ENCODE measurements at places on chromosomes 6 and 20.

DNA sequence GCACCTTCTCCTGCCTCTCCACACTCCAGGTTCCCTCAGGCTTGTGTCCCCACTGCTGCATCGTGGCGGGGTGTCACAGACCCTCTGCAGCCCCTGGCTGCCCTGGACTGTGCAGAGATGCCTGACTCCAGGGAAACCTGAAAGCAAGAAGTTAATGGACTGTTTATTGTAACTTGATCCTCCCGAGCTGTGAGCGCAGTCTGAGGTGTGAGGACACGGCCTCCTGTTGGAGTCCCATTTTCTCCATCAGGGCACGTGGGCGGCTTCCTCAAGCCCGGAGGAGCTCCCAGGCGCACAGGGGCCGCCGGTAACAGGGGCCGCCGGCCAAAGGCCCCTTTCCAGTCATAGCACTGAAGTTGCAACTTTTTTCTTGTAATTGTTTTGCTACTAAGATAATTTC is 16.9 kb downstream of the RBM38 start:
- H3K4me3 ChIP-seq: no peak overlapping the region
- 0 out of 2 replicates have a peak, but pooled peaks cover 10% of the 10 kb centered on the region for H3K4me1 ChIP-seq
- DNase-seq: no peak
- H3K27ac ChIP-seq: no peak overlapping the region

GRCh38 chr20:17622851-17623508 is 53.1 kb downstream of the DSTN start:
- H3K4me3 ChIP-seq: no peak overlapping the region
- no peak for DNase-seq
- H3K4me1 ChIP-seq: no peaks in the 10 kb centered on the region
- H3K27ac ChIP-seq: no peak overlapping the region

DNA sequence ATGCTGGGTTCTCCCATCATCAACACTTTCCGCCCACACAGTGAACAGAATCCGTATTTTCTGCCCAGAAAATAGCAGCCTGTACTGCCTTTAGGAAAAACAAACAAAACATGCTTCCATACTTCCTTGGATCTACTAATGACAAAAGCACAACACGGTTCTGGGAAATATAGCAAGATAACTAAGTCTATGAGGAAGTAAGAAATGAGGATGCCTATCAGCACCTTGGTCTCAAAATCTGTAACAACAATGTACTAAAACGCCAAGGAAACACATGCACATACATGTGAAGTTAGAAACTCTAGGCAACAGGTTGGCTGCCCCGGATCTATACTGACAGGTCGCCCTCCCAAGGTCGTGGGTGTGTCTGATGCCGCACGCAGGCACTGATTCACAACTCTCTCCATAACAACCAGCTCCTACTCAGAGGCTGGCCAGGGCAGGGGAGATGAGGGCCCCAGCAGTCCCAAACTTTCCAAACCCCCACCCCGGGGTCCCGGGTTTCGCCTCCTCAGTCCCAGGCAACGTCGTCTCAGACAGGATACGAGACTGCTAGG is 710 bp downstream of the BTBD9 start:
- peak overlapping the region; percentile 59 for H3K27ac ChIP-seq
- DNase-seq: peak; percentile 37
- H3K27me3 ChIP-seq: no peaks in the 10 kb centered on the region
- H3K4me3 ChIP-seq: peak overlapping the region; percentile 86
- peaks cover 27% of the 10 kb centered on the region for H3K4me1 ChIP-seq

- peaks cover 4% of the 10 kb centered on the region for H3K36me3 ChIP-seq
- H3K4me1 ChIP-seq: no peaks in the 10 kb centered on the region
- H3K27me3 ChIP-seq: no peaks in the 10 kb centered on the region
- H3K4me3 ChIP-seq: no peak overlapping the region
Observed at GRCh38 chr20:45034436-45034835, 66.5 kb downstream of the KCNS1 start.

GRCh38 chr6:118875672-118876071 is 18.3 kb upstream of the ASF1A start:
- H3K36me3 ChIP-seq: no peaks in the 10 kb centered on the region
- H3K27me3 ChIP-seq: no peaks in the 10 kb centered on the region
- H3K4me3 ChIP-seq: no peak overlapping the region

GRCh38 chr20:4946986-4947385 is 54.3 kb downstream of the SLC23A2 start:
- no peaks in the 10 kb centered on the region for H3K27me3 ChIP-seq
- H3K36me3 ChIP-seq: peaks cover 40% of the 10 kb centered on the region
- no peak overlapping the region for H3K27ac ChIP-seq

DNA sequence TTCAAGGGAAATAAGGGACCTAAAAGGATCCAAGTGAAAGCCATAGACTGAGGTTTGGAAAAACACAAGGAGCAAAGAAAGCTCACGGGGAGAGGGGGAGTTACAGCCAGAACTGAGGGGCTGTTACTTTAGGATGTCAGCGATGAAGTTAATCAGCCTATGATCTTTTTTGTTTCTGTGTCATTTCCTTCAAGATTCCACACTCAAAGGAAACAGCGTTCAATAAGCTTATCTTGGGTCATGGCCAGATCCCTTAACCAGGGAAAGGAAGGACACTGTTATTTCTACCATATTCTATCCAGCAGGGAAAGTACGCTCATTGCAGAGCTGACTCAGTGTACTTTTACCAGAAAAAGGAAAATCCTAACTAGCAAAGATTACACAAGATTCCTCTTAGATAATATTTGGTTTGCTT is 132.8 kb downstream of the PFDN4 start:
- no peak overlapping the region for H3K27ac ChIP-seq
- no peak for DNase-seq
- peaks cover 11% of the 10 kb centered on the region for H3K4me1 ChIP-seq
- no peak overlapping the region for H3K4me3 ChIP-seq

GRCh38 chr6:94953867-94954631 is 623.3 kb upstream of the MANEA start:
- DNase-seq: no peak
- no peaks in the 10 kb centered on the region for H3K27me3 ChIP-seq
- no peak overlapping the region for H3K4me3 ChIP-seq
- no peaks in the 10 kb centered on the region for H3K4me1 ChIP-seq

GRCh38 chr20:32052090-32052777 is at the start of gene HCK:
HCK (plus strand) TSS chr20:32052242.
- H3K27me3 ChIP-seq: peaks cover 70% of the 10 kb centered on the region
- no peak within 1 kb of the TSS for H3K27ac ChIP-seq
- no peaks in the 10 kb centered on the region for H3K4me1 ChIP-seq

DNA sequence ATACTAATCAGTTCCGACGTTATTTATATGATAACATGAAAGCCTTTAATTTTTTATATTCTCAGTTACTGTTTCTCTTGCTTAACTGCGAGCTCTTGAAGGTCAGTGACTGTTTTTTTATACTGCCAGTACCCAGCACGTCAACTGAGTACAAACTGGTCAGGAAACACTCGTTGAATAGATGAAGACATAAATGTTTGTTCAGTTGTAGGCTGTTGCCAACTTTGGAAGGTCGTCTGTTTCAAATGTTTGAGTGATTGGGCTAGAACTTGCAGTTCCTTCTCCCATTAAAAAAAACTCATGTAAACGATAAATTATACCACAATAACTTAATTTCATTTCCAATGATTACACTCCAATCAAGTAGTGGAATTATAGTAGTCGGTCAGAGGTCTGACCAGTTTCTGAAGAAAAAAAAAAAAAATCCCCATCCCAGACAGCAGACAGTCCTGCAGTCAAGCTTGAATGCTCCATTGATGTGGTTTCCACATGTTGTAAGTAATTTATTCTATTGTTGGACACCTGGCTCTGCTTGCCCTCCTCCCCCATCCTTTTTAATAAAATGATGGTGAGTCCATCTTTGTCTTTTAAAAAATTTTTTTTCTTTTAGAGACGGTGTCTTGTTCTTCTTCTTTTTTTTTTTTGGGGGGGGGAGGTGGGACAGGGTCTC is 81.1 kb downstream of the SASH1 start:
- no peaks in the 10 kb centered on the region for H3K27me3 ChIP-seq
- H3K27ac ChIP-seq: no peak overlapping the region
- H3K4me3 ChIP-seq: no peak overlapping the region
- no peak for DNase-seq
- H3K36me3 ChIP-seq: no peaks in the 10 kb centered on the region

DNA sequence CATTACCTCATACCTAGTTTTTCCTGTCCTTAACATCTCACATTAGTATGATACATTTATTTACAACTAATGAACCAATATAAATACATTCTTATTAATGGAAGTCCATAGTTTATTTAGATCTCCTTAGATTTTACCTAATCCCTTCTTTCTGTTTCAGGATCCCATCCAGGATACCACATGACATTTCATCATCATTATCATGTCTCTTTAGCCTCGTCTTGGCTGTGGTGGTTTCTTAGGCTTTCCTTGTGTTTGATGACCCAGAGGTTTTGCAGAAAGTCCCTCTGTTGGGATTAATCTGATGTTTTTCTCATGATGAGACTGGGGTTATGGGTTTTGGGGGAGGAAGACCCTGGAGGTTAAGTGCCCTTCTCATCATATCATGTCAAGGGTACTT is 89.3 kb upstream of the IYD start:
- no peak overlapping the region for H3K4me3 ChIP-seq
- no peak overlapping the region for H3K27ac ChIP-seq
- H3K36me3 ChIP-seq: no peaks in the 10 kb centered on the region
- no peaks in the 10 kb centered on the region for H3K27me3 ChIP-seq
- no peaks in the 10 kb centered on the region for H3K4me1 ChIP-seq

Data from HepG2 (cell line).